ENCODE measurements at places on chromosomes 7 and 10.

DNA sequence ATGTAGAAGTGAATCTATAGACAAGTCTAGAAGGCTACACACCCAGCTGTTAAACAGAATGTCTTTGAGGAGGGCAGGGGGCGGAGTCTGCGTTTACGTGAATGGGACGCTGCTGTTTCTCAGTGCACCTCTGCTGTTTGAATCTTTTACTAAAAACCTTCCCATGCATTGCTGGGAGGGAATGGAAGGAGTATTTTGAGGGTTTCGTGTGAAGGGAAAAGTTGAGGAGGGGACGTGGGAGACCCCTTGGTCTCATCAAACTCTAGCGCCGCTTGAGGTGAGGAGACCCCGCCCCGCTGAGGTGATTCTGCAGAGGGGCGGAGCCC lies 492 bp upstream of the VCL start:
- no peak for DNase-seq

- DNase-seq: no peak
Measured at GRCh38 chr7:147304376-147304775, 1187.8 kb downstream of the CNTNAP2 start.

DNA sequence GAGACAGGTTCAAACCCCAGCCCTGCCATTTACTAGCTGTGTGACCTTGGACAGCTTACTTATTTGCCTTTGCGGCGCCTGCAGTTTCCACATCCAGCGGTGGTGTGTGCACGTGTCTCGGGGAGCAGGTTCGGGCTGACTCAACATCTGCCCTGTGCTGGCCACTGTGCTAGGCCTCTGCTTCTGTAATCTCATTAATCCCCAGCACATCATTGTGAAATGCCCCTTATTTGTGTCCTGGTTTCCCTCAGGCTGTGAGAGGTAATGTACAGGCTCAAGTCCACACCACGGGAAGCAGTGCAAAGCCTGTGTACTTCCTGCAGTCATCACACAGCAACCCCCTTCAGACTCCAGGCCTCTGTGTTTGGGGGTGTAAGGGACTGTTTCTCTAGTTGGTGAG lies 285.7 kb downstream of the RPS24 start:
- DNase-seq: no peak

GRCh38 chr7:76315364-76315763 lies 12.9 kb downstream of the HSPB1 start:
- no peak for DNase-seq

- no peak for DNase-seq
Measured at GRCh38 chr10:112227331-112227987, 43.9 kb upstream of the GPAM start.

DNA sequence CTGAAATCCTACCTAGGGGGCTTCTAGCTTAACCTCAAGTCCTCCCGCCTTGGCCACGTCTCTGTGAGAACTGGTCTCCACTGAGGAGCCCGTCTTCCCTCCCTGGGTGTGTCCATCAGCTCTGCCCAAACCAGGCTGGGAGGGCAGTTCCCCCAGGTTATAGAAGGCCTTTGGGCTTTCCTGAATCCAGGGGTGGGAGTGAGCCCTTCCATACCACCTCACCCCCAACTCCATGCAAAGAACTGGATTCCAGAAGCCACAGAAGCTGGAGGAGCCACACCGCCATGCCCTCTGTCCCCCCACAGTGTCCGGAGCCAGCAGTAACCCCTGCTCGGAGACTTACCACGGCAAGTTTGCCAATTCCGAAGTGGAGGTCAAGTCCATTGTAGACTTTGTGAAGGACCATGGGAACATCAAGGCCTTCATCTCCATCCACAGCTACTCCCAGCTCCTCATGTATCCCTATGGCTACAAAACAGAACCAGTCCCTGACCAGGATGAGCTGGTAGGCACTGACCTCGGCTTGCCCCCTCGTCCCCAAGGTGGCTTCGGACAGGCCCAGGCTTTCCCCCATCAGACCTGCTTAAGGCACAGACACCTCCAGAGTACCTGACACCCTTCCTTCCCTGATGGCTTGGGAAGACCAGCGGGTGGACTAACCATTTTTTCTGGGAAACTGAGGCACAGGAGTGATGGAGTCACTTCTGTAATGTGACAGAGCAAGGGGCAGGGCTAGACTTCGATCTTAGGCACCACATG lies 4.7 kb downstream of the CPA1 start:
- no peak for DNase-seq

GRCh38 chr7:85046534-85046933 lies 140.3 kb downstream of the SEMA3D start:
- no peak for DNase-seq

GRCh38 chr7:32639122-32639521 lies 143.8 kb downstream of the AVL9 start:
- no peak for DNase-seq

- peak; percentile 37 for DNase-seq
Measured at GRCh38 chr10:91164520-91165065, 55.9 kb upstream of the PCGF5 start.

DNA sequence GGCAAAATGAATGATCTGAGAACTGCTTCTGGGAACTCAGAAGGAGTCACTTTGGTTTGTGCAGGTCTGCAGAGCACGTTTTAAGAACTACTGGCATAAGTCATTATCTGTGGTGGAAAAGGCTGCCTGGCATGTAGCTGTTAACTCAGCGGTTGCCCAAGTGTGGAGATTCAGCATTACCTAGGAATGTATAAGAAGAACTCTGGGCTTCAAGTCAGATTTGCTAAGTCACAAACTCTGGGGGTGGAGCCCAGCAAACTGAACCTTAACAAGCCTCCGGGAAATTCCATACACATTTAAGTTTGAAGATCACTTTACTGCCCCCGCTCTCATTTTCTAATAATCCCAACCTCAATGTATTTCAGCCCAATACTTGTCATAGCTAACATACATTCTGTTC lies 31.1 kb downstream of the PLXDC2 start:
- DNase-seq: no peak

- DNase-seq: peak; percentile 50
Measured at GRCh38 chr7:83947260-83947659, 247.3 kb downstream of the SEMA3A start.

- no peak for DNase-seq
Measured at GRCh38 chr7:101598422-101598985, 30.6 kb downstream of the MYL10 start.

DNA sequence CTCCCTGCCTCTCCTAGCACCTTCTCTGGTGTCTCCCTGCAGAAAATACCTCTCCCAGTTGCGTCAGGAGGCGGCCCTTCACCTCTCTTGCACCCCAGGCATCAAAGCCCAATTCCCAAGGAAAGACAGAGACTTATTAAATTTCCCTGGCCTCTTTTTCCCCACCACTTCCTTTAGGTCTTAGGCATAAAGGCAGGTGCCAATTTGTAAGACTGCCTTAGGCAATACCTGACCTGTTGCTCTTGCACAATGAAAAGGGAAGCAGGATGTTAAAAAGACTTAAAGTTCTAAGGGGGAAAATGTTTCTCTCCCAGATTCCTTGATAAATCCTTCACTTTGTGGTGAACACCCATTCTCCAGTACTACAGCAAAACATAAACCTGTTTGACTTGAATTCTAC lies 186.7 kb downstream of the SLC25A13 start:
- DNase-seq: no peak

DNA sequence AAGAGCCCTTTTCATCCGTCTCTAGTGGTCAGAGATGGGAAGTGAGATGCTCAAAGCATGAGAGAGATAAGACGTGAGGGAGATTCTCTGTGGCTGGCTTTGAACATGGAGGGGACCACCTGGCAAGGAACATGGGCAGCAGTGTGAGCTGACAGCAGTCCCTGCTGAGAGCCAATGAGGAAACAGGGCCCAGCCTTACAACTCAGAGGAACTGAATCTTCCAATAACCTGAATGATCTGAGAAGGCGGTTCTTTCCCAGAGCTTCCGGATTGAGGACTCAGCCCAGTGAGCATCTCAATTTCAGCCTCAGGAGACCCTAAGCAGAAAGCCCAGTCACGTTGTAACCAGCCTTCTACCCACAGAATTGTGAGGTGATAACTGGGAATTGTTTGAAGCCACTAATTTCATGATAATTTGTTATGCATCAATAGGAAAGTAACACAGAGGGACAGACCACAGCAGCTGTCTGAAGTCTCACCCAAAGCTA lies 33.9 kb upstream of the IKZF1 start:
- DNase-seq: no peak

DNA sequence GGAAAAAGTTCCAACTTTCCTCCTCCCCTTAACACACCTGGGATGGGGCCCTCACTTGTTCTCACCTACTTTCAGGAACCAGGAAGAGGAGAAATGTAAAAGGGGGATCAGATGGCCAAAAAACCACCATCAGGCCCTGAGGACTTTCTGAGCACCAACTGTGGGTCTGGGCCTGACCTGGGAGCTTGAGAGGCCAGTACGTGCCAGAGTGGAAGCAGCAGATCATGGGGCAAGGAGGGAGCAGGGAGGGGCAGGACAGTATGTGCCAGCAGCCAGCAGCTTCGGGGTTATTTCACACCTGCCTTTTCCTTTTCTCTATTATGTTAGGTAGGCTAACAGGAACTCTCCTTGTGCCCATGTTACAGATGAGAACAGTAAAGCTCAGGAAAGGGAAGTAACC lies 118.8 kb upstream of the UNC5B start:
- DNase-seq: no peak

- DNase-seq: no peak
Measured at GRCh38 chr7:19587291-19587690, 121.5 kb downstream of the POLR1F start.

- no peak for DNase-seq
Measured at GRCh38 chr7:36064676-36065075, 88.4 kb upstream of the EEPD1 start.

- DNase-seq: no peak
Measured at GRCh38 chr7:90320801-90321494, at the start of gene FAM237B. FAM237B (minus strand) TSS chr7:90321304; CDS start chr7:90319748, 1,556 bp downstream.

- no peak for DNase-seq
Measured at GRCh38 chr7:122027058-122027457, 117.0 kb downstream of the AASS start.

- no peak for DNase-seq
Measured at GRCh38 chr7:90755041-90755440, 158.9 kb downstream of the CDK14 start.

DNA sequence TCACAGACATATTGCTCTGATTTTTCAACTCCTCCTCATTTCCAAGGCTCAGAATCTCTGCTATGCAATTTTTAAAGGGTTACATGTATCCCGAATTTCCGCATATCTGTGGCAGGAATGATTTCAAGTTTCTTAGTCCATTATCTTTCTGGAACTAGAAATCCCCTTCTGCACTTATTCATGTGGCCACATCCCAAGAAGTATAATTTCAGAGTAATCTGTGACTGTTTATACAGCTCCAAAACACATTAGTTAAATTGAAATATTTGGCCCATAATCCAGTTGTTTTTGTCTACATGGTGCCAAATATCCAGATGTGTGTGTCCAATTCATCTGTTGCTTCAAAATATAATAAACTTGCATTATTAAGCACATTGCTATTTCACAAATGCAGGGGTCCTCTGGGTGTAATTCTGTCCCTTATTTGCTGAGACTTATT lies 271.2 kb downstream of the ARHGAP12 start:
- DNase-seq: no peak

DNA sequence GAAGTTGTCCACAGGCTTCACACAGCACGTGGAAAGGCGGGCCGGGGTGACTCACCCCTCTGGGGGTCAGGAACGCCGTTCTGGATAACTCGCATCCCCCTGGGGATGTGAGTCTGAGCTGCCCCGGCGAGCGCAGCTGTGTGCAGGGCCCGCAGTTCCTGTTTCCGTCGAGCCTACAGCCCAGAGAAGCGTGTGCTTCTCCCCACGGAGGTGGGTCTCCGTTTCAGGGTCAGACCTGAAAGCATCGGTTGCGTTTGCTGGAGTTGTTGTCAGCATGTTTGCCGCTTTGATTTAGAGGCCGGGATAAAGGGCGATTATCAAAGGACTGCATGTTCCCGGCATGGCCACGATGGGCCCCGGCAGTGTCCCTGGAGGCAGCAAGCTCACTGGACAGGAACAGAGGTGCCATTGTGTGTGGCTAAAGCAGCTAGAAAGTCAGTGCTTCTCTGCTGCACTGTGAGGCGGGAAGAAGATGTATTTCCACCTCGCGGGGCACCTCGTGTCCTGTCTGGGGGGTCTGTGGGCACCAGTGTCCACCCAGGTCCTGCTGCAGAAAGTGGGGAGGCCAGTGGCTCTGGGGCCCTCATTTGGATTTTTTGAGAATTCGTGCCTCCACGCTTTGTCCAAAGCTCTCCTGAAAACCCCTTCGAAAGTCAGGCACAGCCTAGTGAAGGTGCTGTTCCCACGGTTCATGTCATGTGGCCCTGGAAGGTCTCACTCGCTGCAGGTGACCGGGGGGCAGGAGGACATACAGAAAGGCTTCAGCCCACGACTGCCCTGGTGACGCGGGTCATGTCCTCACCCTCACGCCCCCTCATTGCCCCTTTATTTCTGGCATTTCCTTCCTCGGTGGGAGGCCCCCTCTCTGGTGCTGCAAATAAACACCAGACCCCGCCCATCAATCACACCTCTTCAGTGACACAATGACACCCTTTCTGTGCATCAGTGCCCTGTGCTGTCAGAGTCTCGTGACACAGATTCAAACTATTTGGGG lies 27.4 kb upstream of the GDI2 start:
- peak; percentile 88 for DNase-seq

GRCh38 chr7:47460251-47460989 lies 121.5 kb downstream of the TNS3 start:
- DNase-seq: no peak

GRCh38 chr7:746155-747061 lies 19.3 kb upstream of the PRKAR1B start:
- DNase-seq: no peak

- DNase-seq: no peak
Measured at GRCh38 chr10:28236591-28236990, 66.3 kb downstream of the MPP7 start.

GRCh38 chr10:69239816-69240434 lies 19.8 kb downstream of the HKDC1 start:
- DNase-seq: no peak

GRCh38 chr7:144821067-144821466 lies 14.8 kb downstream of the TPK1 start:
- DNase-seq: no peak

DNA sequence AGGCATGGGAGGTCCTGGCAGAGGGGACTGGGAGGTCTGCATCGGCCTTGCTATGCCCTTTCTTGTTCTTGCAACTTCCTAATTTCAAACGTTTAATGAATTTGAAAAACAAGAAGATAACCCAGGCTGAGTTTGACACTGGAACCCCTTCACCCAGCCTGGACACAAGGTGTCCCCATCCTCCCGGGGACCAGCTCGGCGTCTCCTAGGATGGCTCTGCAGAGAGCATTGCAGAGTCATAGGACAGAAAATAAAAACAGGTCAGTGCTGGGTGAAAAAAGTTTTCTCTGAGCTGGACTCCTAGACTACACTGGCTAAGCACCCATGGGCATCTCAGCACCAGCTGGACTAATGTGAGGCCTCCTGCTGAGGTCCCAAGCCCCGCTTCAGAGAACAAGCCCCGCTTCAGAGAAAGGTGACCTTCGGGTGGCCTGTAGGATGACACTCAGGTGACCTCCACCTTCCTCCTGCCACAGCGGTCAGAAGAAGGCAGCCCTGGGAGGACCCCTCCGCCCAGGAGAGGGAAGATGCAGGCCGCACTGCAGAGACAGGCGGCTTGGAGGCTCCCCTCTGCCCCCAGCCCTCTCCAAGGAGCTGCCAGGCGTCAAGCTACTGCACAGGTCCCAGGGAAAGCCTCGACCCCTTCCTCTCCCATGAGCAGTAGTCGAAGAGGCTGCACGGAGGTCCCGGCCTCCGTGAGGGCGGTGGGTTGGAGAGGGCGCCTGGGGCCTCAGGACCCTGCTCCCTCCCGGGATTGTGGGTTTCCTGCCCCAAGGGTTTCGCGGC lies 9.3 kb upstream of the UNCX start:
- no peak for DNase-seq

GRCh38 chr7:40977533-40977932 lies 725.4 kb downstream of the INHBA start:
- DNase-seq: no peak

GRCh38 chr7:117807676-117808075 lies 65.6 kb downstream of the CTTNBP2 start:
- peak; percentile 69 for DNase-seq

Measured in pons (tissue), 1 donor.